Fibroblast of skin of abdomen (primary cell): ENCODE measurements at places on chromosomes 7 and 10.

DNA sequence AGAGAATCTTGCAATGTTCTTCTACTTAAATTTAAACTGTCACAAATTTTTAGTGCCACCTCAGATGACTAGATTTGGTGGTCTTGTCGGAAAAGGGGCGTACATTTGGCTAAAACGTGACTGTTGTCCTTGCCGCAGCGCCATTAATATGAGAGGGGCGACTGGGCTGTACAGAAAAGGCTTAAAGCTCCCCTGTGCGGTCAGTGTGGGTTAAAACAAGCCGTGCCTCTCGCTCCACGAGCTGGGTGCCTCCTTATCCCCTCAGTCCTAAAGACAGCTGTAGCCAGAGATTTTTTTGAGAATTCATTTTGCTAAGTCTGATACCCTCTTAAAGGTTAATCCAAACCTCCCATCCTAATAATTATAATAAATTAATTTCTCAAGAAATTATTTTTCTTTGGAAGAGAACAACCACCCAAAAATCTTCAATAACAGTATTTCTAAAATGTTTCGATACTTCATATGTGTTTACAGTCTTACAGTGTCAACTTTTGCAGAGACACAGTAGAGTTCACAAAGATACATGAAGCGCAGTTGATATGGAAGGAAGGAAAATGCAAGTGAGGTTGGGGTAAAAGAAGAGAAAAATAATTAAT, 68.6 kb downstream of the C7orf25 start:
- DNase-seq = peak; percentile 60

GRCh38 chr7:38383281-38383680, 109.8 kb upstream of the TARP start:
- no peak for DNase-seq

GRCh38 chr10:110747609-110748464, 103.7 kb downstream of the RBM20 start:
- DNase-seq = peak; percentile 61

DNA sequence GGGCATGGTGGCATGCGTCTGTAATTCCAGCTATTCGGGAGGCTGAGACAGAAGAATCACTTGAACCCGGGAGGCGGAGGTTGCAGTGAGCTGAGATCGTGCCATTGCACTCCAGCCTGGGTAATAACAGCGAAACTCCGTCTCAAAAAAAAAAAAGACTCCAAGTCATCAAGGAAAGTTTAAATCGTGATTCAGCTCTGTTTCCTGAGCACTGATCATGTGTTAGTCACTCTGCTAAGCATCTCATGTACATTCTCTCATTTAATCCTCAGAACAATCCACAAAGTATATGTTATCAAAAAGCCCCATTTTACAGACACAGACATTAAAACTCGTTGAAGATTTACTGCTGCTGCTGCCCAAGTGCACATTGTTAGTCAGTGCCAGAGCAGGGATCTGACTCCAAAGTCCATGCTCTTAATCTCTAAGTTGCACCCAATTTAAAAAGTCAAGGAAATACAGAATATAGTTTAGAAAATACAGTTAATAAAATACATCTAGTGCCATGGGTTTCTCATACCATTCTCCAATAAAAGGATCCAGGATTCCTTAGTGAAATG, 6.2 kb downstream of the PIK3AP1 start:
- DNase-seq = peak; percentile 26

DNA sequence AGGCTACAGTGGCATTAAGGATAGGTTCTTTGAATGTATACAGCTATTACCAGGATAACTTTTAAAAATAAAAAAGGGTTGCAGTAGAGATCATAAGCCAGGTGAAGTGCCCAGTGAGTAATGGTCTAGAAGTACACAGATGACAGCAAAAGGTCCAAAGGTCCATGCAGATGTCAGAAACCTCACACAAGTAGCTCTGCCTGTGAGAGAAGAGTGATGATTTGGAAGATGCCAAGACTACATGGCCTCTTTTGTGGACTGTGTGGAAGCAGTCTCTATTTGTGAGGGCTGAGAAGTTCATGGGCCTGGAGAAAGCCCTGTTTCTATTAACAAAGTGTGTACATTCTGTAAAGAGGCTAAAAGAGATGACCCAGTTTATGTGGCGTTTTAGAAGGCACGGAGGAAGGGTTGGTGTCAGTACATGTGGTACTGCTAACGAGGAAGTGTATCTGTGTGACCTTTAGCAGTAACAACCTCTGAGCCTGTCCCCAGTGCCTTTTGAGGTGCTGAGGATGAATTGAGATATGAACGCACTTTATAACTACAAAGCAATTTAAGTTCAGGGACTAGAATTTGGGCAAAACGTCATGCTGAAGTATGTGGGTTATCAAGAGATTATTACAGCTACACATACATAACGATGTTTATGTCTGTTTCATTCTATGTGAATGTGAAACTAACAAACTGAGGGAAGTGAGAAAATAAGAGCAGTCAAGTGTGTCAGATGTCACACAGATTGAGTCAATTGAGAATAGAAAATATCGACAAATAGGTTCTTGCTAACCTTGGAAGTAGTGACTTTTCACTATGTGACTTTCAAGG, 7.6 kb downstream of the CYCS start:
- DNase-seq = no peak

GRCh38 chr7:158699341-158699740, 5.3 kb downstream of the NCAPG2 start:
- DNase-seq = no peak

DNA sequence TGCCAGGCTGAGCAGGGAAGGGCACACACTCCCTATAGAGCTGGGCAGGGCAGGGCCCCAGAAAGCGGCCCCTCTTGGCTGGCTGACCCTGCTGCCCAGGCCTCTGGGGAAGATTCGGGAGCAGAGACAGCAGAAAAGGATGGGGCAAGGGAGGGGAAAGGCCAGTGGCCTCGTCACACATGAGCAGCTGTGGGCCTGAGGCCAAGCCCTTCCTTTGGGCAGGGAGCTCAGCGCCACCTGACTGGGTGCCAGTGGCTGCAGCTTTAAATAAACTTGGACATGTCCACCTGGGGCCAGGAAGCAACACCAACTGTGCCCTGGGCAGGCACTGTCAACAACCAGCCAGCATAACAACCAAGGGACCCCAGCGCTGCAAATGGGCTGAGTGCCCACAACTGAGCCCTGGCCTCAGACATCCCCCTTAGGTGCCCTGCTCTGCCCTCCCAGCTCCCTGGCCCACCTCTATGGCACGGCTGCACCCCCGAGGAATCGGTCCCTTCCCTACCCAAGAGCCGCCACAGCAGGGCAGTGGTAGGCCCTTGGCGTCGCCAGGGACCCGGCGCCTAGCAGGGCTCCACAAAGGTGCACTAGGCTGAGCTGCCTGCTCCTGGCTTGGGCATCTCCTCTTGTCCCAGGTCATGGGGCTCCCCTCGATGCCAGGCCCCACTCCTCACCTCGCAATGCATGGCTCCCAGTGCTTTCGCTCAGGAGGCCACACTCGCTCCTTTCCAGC, 2.6 kb downstream of the CAMK2B start:
- DNase-seq = no peak

DNA sequence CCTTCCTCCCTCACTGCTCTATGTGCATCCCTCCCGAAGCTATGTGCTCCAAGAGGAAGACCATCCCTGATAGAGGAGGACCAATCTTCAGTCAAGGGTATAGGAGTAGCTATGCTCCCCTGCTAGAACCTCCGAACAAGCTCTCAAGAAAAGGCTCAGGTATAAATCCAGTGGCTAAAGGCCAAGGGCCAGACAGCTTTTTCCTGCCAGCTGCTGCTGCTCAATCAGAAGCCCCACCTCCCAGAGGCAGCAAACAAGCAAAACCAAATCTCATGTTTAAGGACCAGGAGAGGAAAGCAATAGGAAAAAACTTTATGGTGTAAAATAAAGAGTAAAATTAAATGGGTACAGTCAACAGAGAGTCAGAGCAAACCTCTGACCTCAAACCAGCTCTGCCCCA, 187.2 kb downstream of the FGFR2 start:
- no peak for DNase-seq
